ENCODE measurements at places on chromosomes 4 and X. TPM values are rescaled to one million over a fixed set of nuclear protein-coding genes. Genes with fewer than 3 reads are reported as not detected.

The TLR3 gene
- total RNA-seq, result 5.2 TPM

The MTMR8 gene
- total RNA-seq, result 0.82 TPM

The GLUD2 gene
- total RNA-seq, result 111 TPM

The DACH2 gene
- 0.40 TPM for total RNA-seq

The MAGIX gene
- 16.6 TPM for total RNA-seq

The GSX2 gene
- total RNA-seq, result not detected

The XG gene
- 6.9 TPM for total RNA-seq

The DCLK2 gene
- 18.6 TPM for total RNA-seq

The UNC5C gene
- total RNA-seq, result 15.5 TPM

The PCYT1B gene
- total RNA-seq, result 6.9 TPM

The PSMD10 gene
- 41.2 TPM for total RNA-seq

The SHROOM2 gene
- 71.3 TPM for total RNA-seq

The DUSP21 gene
- not detected for total RNA-seq

The TRIM75 gene
- 0.40 TPM for total RNA-seq

The SPANXN4 gene
- total RNA-seq, result not detected

The ARL9 gene
- total RNA-seq, result 0.18 TPM

The MAGEA9B gene
- total RNA-seq, result not detected

The HAND2 gene
- total RNA-seq, result 7.5 TPM

The PABPC1L2A gene
- 5.6 TPM for total RNA-seq

The VCX3A gene
- 18.1 TPM for total RNA-seq

The SOX3 gene
- total RNA-seq, result not detected

The CLTRN gene
- 0.57 TPM for total RNA-seq

The CXCL3 gene
- 4.8 TPM for total RNA-seq

The SYTL5 gene
- 2.9 TPM for total RNA-seq

The REELD1 gene
- 1.1 TPM for total RNA-seq

The ERVMER34-1 gene
- 1.2 TPM for total RNA-seq

The MND1 gene
- total RNA-seq, result not detected

The SPANXA1 gene
- not detected for total RNA-seq

The PRAF2 gene
- total RNA-seq, result 42.9 TPM

The PASD1 gene
- 21.5 TPM for total RNA-seq

The GIMD1 gene
- total RNA-seq, result not detected

The ETDA gene
- total RNA-seq, result not detected

The TCEAL7 gene
- total RNA-seq, result 1.4 TPM

The CXorf65 gene
- not detected for total RNA-seq

The SPACA5 gene
- not detected for total RNA-seq

The DCAF4L1 gene
- total RNA-seq, result 0.32 TPM

The TRIM60 gene
- not detected for total RNA-seq

The NLGN3 gene
- 9.4 TPM for total RNA-seq

The GAGE12F gene
- not detected for total RNA-seq

The PNCK gene
- total RNA-seq, result 50.6 TPM

The FMR1 gene
- 22.0 TPM for total RNA-seq

The UGT2B15 gene
- 0.41 TPM for total RNA-seq

The DIPK2B gene
- 7.4 TPM for total RNA-seq

The NEUROG2 gene
- total RNA-seq, result not detected

The FRG2 gene
- total RNA-seq, result not detected

The FANCB gene
- 5.1 TPM for total RNA-seq

All from prostate gland (tissue), 2 donors.